ENCODE measurements at places on chromosomes 5 and 9.
A peak's percentile ranks its signal among the peaks of the same experiment; 100 is the strongest.

GRCh38 chr5:80346055-80346454, 26.3 kb downstream of the SPZ1 start:
- peak; percentile 46 for DNase-seq

GRCh38 chr5:178230879-178231538, 1.6 kb downstream of the PHYKPL start:
- no peak for DNase-seq

GRCh38 chr9:135969064-135969683, 8.0 kb upstream of the UBAC1 start:
- DNase-seq, result no peak

GRCh38 chr5:6856653-6857052, 143.4 kb downstream of the TENT4A start:
- DNase-seq, result no peak

- no peak for DNase-seq
These were observed 804 bp downstream of the TTC39B start for GRCh38 chr9:15306068-15306756.

DNA sequence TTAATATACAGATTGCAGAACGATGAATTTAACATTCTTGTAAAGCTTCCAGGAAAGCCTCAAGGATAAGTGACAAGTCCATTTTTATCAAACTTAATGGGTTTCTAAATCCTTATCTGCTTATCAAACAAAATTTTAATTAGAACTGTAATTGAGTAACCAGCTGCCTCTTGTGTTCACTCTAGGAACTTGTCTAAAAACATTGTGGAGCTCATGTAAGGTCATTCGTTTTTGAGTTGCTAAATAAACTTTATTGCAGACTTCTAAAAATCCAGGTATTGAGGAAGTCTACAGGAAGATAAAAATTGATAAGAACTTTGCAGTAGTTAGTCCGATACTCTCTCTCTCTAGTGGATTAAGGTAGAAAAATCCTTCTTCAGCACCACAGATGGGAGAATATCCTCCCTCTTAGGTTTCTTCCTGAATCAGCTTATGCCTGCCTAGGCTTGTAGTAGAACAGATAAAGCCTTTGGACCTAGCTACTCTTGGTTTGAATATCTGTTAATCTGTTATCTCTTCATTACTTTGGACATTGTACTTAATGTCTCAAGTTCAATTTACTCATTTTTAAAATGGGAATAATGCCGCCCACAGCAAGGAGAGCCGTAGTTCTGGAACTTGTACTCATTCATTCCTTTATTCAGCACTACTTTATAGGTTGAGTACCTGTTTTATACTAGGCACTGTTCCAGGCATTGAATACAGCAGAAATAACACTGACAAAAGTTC, 60.0 kb upstream of the DHFR start:
- no peak for DNase-seq

- DNase-seq, result no peak
These were observed 86.9 kb upstream of the GDNF start for GRCh38 chr5:37926732-37927131.

DNA sequence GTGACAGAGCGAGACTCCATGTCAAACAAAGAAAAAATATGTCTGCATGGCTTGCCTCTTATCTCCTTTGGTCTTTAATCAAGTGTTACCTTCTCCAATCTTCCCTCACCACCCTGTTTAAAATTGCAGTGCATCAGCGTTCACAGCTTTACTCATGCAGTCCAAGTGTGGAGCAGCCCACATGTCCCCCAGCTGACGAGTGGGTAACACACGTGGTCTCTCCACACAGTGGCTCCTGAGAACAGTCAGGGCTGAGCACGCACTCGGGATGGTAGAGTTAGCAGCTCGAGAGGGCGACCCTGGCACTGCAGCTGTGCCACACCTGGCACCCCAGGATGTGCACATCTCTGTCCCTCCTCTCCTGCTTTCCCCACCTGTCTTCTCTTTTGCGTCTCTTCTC, 25.9 kb upstream of the CFAP157 start:
- DNase-seq, result no peak

DNA sequence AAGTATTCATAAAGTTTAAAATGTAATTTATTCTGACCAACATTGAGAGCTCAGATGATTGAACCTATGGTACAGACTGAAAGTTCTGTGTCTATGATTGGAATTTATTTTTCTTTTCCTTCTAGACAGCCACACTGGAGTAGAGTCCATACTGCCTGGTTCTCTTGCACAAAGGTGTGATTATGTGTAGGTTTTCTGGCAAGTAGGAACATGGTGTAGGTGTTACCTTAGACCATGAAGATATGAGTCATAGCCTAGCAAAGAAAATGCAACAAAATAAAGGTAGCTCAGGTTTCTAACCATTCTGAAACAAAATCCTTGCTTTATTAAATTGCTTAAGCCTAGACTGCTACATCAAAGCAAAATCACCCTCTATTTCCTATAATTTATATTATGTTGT, 143.4 kb downstream of the CDH12 start:
- no peak for DNase-seq

GRCh38 chr5:55692509-55692908, 19.6 kb downstream of the SLC38A9 start:
- no peak for DNase-seq

DNA sequence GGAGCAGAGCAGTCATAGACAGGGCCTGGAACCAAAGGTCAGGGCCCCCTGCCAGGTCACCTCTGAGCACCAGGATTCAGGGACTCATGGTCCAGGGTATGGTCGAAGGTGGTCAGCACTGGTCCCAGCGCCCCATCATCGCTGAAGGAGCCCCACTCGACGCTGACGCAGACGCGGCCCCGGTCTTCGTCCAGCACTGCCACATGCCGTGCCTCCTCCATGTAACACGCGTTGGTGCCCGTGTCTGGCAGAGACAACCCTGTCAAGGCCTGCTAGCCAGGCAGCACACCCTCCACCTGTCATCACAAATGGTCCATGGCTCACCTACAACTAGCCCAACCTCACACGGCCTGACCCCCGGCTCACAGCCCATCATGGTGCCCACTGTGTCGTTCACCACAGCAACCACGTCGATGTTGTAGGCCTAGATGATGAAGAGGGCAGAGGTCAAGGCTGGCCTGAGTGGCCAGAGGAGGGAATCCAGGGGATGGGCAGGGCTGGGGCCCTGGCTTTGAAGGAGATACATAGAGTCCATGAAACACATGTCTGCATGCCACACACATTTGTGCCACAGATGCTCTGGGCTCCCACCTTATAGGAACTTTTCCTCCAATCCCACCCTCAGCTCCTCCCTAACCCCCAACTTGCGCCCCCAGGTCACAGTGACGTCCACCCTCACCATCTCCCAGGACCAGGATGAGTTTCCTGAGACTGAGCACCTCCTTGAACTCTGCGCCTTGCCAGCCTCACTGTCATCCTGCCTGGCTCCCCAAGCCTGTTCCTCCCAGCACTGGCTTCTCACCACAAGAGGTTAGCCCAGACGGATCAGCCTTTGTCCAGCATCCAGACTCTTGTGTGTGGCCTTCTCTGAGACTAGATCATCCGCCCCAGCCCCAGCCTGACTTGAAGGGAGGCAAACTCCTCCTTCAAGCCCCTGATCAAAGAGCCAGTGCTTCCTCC, 9.5 kb downstream of the HK3 start:
- DNase-seq, result no peak

GRCh38 chr5:160773646-160774410, 78.2 kb downstream of the ATP10B start:
- DNase-seq, result no peak

GRCh38 chr5:58886315-58887207, 303.7 kb downstream of the RAB3C start:
- peak; percentile 27 for DNase-seq

GRCh38 chr5:35212122-35212982, 17.9 kb downstream of the PRLR start:
- no peak for DNase-seq

DNA sequence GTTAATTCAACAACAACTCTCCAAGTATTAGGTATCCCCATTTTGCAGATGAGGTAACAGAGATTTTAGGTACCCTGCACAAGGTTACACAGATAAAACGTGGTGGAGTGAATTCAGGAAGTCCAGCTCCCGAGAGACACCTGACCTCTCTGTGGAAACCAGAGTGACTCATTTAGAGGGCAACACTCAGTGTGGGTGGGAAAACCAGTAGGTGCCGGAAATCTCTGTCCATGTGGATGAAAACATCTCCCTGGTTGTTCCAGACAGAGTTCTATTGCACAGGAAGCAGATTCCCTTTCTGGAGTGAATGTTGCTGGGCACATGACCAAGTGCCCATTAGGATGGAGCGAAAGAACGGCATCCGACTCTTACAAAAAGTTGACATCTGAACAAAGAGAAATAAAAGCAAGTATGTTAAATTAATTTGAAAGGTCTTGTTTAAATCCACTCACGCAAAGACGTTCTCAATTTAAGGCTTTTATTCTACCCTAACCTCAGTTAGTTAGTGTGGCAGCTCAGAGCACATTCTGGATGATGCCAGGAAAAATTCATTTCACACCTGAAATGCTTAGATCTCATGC, 391.9 kb upstream of the WWC1 start:
- no peak for DNase-seq

DNA sequence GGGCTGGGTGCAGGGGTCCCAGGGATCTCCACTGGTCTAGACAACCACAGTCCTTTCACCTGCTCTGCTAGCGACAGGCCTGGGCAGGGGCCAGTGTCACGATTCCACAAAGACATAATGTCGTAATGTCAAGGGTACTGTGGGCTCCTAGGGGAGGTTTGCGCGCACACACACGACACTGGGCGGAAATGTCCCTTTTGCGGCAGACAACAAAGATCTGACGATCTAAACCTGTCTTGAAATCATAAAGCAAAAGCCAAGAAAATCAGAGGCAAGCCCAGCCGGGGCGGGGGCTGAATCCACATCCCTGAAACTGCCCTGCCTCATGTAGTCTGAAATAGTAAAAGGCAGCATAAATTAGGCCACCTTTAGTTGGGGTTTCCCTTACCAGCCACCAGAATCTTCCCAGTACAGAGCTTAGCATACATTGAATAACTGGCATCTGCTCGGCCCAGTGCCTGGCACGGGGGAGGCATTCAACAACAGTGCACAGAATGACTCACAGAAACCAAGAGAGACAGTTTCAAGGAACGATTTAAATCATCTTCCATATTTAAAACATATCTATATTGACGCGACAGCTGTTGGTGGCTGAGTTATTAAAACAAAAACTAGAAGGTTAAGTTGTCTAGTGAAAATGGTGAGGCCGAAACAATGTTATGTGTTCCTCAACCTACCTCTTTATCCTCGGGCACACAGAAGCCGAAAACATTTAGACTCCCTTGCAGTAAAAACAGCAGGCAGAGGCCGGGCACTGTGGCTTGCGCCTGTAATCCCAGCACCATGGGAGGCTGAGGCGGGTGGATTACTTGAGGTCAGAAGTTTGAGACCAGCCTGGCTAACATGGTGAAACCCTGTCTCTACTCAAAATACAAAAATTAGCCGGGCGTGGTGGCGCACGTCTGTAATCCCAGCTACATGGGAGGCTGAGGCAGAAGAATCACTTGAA, 151.0 kb downstream of the MYO10 start:
- DNase-seq, result no peak

- peak; percentile 78 for DNase-seq
These were observed 36.8 kb downstream of the C9orf50 start for GRCh38 chr9:129584136-129584535.

GRCh38 chr9:134655586-134656333, 14.2 kb downstream of the COL5A1 start:
- no peak for DNase-seq

GRCh38 chr9:79709743-79710674, 138.2 kb downstream of the TLE4 start:
- DNase-seq, result no peak

All from Jurkat, Clone E6-1 (cell line).